Epithelial cell of esophagus (primary cell): ENCODE measurements at places on chromosomes 2 and 18.

DNA sequence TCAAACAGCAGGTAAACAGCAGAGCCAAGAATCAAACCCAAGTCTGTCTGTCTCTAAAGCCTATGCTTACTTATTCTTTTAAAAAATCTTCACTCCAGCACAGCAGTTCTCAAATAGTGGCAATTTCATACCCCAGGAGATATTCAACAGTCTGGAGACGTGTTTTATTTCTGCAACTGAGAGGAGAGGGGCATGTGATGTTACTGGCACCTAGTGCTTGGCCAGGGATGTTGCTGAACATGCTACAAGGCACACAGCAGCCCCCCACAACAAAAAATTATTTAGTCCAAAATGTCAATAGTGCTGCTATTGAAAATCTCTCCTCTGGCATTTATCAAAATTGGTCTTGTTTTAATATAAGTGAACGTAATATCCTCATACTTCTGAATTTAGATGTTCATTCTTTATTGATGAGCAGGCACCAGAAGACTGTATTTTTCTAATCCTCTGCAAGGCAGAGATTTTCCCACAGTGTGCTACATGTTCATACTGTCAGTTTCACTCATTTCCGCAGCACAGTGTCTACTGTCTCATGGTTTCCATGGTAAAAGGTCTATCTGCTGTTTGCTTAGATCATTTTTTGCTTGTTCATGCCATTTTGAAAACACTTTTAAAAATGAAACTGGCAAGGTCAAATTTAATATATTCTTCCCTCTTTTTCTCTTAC lies 90.5 kb downstream of the LRATD1 start:
- DNase-seq, result no peak

DNA sequence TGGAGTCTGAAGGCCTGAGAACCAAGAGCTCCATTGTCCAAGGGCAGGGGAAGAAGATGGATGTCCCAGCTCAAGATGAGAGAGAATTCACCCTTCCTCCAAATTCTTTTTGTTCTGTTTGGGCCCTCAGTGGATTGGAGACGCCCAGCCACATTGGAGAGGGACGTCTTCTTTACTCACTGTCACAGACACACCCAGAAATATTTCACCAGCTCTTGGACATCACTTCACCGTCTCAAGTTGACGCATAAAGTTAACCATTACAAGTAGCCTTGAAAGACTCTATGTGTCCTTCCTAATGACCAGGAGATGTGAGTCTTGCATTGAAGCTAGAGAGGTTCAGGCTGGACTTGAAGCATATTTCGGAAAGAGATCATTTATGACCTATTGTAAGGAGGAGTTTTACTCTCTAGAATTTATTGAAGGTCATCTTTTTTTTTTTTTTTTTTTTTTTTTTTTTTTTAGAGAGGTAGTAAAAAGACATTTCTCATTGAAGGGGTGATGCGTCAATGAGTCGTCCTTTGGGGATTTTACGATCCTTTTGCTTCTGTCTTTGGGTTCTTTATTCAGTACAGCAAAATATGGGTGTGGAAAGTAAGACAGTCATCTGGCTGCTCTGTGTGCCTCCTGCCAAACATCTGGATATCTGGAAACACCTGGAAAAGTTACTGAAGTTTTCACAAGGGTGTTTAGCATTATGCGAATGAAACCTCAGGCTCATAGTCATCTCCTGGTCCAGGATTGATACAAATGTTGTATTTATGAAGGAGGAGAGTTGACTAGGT lies 118.1 kb downstream of the PRPF40A start:
- DNase-seq, result peak; percentile 22

DNA sequence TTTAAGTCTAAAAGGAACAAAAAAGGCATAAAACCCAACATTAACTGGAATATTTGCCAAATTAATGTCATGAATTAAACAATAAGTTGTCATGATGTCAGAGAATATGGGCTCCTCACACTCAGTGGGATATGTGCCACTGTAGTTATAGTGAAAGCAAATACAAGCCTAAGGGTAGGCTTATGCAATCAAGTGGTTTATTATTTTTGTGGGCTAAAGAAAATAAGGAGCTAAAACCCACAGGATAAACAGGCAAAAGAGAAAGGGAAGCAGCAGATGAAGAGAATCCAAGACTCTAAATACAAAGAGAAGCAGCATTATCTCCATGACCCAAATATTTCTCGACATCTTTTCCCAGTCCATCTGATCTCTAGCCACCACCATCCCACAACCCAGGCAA lies 17.5 kb downstream of the YWHAQ start:
- peak; percentile 28 for DNase-seq

DNA sequence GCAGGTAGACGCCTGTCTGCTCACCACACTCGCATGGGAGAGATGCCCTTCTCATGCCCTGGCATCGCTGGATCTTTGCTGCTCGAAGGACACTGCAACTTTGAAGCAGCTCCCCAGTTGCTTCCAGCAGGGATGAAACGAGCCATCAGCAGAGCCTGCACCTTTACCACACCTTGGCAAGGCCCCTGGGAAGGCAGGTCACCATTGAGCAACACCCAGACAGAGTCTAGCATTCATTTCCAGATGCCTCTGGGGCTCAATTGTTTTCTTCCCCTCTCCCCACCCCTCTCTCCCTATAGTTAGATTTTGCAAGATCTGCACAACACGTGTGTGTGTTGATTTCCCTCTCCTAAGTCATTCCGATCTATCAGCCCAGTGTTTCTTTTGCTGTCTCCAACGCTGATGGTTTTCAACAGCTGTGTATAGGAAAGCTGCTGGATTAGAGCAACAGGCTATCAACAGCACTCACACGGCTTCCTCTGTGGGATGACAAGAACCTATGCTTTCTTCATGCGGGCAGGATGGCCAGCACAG lies 25.6 kb upstream of the INHBB start:
- DNase-seq, result peak; percentile 72

GRCh38 chr2:56099963-56100362 lies 83.8 kb upstream of the CCDC85A start:
- DNase-seq, result no peak

- no peak for DNase-seq
Observed at GRCh38 chr2:128362176-128362888, 43.7 kb upstream of the HS6ST1 start.

DNA sequence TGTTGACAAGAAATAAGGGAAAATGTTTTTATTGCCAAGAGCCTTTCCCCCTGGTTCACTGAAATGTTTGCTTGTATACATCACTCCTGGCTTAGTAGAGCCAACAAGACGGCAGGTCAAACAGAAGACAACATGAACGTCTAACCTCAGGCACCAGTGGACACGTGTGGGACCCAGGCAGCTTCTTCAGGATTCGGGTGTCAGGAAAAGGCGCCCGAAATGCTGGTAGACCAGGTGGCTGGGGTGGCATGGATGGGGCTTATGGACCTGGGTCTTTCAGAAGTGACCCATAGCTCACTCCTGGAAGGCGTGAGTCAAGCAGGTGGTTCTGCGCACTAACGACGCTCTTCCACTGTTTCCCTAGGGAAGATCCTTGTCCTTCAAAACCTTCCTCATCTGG lies 23.3 kb upstream of the NFATC1 start:
- no peak for DNase-seq

- DNase-seq, result no peak
Observed at GRCh38 chr2:233117811-233118647, 57.9 kb downstream of the INPP5D start.

GRCh38 chr2:121776885-121777698 lies 21.6 kb downstream of the TSN start:
- DNase-seq, result peak; percentile 5

GRCh38 chr18:70321616-70322015 lies 32.8 kb downstream of the SOCS6 start:
- peak; percentile 35 for DNase-seq

DNA sequence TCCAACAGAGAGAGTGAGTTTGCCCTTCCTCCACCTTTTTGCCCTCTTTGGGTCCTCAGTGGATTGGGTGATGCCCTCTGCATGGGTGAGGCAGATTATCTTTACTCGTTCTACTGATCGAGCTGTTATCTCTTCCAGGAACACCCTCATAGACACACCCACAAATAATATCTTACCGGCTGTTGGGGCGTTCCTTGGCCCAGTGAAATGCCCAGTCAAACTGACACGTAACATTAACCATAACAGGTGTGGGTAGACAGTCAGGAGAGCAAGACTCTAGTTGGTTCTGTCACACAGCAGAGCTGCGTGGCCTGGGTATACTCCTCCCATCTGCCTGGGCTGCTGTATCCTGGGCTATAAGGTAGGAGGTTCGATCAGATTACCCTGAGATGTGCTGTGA lies 144.1 kb downstream of the AGAP1 start:
- no peak for DNase-seq

DNA sequence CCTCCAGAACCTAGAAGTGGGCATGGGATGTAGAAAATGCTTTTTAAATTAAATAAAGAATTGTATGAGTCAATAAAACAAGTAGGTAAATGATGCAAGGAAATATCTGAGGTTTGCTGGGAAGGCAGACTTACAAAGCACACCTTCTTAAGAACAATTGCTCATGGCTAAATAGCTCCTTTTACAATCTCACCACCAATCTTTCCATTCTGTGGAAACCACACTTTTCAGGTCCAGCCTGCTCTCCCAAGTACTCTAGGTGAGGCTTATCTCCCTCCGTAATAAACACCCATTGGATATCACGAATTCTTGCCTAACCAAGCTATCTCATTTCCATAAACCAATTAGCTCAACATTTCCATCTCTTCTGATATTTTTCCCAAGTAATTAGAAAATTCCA lies 91.5 kb upstream of the SLC8A1 start:
- DNase-seq, result peak; percentile 36

DNA sequence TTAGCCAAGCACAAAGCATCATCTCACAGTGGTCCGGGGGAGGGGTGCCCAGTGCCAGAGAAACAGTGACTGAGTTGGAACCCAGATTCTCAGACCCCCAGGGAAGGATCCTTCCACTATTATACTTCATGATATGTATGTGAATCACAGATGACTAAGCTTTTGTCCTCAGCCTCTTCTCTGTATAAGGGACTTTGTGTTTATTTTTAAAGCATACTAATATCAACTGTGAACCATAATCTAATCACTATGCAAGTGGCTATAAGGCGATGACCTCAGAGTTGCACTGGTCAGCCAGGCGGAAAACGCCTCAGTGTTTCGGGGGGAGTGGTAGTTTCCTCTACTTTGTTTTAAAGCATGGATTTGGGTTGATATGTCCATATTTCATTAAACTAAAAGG lies 160.4 kb upstream of the TMEM200C start:
- peak; percentile 0 for DNase-seq

- DNase-seq, result peak; percentile 24
Observed at GRCh38 chr2:67272195-67272594, 124.9 kb upstream of the ETAA1 start.

- peak; percentile 94 for DNase-seq
Observed at GRCh38 chr2:235666213-235666781, 172.5 kb downstream of the AGAP1 start.

- no peak for DNase-seq
Observed at GRCh38 chr2:83953697-83954096, 505.4 kb downstream of the SUCLG1 start.

DNA sequence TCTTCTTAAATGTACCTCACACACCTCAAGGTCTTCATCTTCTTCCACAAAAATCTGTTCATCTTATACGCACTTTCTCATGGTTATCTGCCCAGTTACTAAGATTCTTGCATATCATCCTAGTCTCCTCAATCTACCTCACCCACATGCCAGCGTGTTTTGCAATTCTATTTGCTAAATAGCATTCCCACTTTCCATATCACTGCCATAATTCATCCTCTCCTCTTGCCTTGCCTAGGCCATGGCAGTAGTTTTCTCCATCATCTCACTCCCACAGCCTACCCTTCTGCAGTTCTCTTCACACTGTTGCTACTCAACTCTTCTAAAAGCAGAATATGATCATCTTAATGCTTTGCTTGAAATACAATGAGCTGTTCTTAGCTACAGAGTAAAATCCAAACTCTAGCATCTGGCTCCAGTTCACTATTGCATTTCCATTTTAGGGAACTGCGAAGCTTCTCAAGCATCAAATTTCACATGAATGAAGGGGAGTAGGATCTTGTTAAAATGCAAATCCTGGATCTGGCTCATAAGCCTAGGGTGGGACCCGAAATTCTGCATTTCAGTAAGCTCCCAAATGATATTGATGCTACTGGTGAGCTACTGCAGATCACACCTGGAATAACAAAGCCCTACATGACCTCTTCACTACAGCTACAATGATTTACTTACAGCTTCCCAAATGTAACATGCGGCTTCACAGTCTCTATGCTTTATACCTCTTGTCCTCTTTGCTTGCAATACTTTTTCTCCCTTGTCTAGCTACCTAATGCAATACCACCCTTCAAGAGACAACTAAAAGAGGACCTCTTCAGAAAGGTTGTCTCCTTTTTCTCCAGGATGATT lies 293.9 kb downstream of the SATB2 start:
- no peak for DNase-seq

DNA sequence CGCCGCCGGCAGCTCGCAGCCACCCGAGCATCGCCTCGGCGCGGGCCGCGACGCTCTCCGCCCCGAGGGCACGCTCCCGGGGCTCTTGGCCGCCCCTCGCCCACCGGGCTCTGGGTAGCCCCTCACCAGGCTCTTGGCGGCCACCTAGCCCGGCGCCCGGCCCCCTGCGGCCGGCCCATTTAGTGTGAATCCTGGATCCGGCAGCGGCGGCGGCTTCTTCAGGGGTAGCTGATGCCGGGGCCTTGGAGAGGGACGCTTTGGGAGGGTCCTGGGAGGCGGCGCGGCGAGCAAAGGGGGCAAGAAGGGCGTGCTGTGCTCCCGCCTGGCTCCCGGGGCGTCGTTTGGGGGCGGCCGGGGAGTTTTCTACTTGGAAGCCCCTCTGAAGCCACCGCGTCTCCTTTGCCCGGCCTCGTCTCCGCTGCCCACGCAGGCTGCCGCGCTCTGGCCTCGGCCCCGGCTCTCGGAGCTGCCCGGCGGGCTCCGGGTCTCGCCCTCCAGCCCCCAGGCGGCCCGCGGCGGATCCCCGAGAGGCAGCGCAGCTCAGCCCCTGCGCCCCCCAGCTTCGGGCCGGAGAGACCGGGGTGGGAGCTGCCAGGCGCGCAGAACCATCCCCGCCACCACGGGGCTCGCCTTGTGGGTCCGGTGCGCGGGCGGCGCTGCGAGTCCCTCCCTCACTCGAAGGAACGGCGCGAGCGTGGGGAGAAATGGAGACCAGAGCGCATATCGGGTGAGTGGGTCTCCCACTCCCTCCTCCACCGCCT lies 509 bp downstream of the PIEZO2 start:
- DNase-seq, result no peak

DNA sequence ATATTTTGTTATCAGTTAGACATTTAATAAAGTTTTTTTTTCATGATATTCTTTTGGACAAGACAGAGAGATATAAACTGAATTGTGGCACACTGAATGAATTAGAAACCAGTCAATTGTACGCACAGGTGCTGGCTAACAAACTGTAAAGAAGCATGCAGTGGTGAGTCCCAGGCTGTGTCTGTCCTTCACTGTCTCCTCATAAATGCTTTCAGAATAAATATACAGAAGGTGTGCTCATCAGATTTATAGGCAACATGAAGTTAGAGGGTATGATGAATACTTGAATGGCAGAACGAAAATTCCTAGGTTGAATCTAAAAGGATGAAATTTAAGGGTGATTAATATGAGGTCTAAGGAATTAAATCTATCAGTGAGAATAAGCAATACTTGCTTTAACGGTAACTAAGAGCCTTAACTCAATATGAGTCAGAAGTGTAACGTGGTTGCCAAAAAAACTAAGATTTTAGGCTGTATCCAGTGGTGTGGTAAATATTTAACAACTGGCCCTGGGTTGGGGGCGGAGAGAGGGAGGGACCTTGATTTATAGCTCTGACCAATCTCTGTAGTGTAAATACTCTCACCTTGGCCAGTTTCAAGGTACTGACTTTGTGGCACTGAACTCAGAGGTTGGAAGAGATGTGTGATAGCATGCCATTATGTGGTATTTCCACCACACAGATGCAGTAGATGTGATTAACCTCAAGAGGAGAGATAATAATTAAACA lies 41.9 kb upstream of the AAK1 start:
- DNase-seq, result no peak
